ENCODE measurements at places on chromosomes 12 and 14.

- DNase-seq: no peak
These were observed 32.6 kb downstream of the RFLNA start for GRCh38 chr12:124327362-124328043.

- DNase-seq: no peak
These were observed 573 bp downstream of the ARL6IP4 start for GRCh38 chr12:122981036-122981471.

DNA sequence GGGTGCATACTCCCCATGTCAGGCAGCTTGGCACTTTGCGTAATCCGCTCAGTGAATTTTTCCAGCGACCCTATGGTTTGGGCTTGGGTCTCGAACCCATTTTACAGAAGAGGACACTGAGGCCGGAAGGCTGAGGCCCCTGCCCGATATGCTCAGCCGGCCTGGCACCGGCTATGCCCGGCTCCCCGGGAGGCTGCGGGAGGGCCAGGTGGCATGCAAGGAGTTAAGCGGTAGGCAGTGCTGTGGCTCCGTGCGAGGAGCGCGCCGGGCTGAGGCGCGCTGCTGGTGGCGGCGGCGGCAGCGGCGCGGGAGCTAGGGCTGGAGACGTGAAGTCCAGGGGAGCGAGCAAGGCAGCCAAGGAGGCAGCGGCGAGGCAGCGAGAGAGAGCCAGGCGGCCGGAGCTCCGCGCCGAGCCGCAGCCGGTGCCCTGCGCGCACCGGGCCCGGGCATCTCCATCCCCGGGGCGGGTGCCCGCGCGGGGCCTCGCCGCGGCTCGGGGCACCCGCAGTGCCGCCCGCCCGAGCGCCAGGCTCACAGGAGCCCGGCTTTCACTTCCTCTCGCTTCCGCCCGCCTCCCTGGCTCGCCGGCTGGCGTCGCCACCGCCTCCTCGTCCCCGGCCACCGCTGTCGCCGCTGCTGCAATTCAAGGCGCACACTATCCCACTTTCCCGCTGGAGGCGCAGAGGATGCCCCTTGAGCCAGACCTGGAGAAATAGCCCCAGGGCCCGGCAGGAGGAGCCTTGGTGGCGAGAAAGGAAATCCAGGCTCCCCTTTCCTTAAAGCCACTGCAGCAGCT is at the start of gene WSCD2:
TSS of gene WSCD2 (plus strand) at position 272 of the 796 bp plus-strand sequence. CDS start 66,545 bp downstream, outside the sequence.
- DNase-seq: peak; percentile 15

DNA sequence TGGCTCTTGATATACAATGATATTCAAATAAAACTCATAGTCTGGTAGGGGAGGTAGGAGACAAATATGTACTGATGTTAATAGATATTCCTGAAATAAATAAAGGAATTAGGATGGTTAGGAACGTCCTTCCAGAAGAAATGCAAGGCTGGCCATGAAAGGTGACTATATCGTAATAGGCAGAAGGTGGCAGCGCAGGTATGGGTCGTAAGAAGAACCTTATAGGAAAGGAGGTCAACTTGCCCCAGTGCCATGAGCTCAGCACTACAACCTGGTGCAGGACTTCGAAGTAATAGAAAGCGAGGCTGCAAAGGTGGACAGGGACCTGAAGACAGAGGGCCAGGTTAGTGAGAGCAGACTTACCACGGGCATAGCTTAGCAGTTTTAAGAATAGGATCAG is 55.3 kb upstream of the FGD4 start:
- DNase-seq: no peak

- DNase-seq: no peak
These were observed 205.2 kb downstream of the CACNA1C start for GRCh38 chr12:2258025-2258424.

GRCh38 chr12:101772012-101772775 is 32.9 kb upstream of the SYCP3 start:
- DNase-seq: no peak

DNA sequence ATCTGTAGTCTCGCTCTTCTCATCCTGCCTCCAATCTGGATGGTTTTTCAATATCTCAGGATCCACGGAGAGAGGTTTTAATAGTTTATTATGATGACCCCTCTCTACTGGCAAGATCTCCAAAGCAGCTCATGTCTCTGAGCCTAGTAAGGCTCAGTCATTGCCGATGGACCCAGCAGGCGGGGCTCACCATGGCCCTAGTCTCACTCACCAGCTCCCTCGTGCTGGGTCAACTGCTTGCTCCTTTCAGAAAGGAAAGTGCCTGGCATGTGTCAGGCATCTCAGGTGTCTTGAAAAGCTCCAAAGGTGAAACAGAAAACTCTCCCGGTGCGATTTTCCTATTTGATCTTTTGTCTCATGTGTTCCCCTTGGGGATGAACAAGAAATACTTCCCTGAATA is 179.0 kb downstream of the CALM1 start:
- no peak for DNase-seq

GRCh38 chr14:93862265-93862664 is 64.9 kb upstream of the FAM181A start:
- DNase-seq: no peak

DNA sequence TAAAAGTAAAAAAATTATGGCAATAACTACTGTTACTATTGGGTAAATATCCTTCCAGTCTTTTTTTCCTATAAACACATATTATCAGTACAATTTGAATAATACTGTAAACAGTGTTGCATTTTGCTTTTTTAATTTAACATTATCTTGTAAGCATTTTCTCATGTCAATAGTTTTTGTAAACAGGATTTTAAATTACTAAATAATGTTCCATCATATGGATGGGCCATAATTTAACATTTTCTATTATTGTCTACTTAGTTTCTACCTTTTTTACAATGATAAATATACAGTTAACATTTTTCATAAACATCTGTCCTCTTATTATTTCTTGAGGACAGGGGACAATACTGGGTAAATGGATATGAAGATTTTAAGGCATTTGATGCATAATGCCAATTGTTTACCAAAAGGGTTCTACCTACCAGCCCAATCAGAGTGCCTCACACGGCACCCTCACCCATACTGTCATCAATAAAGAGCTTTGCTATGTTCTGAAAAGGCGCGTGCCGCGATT is 759 bp upstream of the ACVR1B start:
- no peak for DNase-seq

GRCh38 chr12:19909418-19909817 is 458.9 kb upstream of the PDE3A start:
- no peak for DNase-seq

- DNase-seq: no peak
These were observed 174.4 kb downstream of the PTPRO start for GRCh38 chr12:15496738-15497137.

DNA sequence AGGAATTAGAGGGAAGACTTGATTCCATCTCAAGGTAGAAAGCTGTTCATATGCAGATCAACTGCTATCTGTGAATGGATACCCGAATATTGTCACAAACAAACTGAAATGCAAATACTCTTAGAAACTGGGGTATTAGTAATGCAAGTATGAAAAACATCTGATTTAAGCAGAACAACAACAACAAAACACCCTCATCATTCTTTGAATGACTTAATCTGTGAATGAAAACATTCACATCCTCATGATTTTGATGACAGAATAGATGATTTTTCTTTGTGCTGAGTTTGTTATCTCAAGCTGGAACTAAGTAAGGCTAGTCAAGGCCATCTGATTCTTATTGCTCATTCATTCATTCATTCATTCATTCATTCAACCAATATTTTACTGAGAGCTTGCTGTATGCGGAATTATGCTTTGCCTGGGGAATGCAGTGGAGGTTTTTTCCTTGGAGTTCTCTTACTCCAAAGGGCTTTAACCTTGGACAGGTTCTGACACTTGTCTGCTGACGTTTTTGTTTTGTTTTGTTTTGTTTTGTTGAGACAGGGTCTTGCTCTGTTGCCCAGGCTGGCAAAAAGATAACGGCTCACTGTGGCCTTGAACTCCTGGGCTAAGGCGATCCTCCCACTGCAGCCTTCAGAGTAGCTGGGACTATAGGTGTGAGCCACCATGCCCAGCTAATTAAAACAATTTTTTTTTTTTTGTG is 23.3 kb downstream of the OR10G3 start:
- DNase-seq: no peak

DNA sequence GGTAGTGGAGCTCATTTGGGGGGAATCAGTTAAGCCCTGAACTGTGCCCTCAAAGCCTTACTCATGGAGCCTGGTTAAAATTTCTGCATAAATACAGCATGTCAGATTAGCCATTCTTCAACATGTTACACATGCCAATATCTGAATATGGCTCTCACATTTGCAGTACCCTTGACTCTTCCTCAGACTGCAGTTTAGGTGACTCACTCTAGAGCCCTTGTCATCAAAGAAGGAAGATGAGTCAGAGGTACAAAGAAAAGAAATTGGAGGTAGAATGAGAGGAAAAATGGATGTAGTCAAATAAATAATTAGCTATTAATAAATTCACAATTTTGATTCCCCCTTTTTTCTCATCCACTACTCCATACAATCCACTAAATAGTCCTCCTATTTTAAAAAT is 23.6 kb upstream of the OR4K2 start:
- DNase-seq: no peak

DNA sequence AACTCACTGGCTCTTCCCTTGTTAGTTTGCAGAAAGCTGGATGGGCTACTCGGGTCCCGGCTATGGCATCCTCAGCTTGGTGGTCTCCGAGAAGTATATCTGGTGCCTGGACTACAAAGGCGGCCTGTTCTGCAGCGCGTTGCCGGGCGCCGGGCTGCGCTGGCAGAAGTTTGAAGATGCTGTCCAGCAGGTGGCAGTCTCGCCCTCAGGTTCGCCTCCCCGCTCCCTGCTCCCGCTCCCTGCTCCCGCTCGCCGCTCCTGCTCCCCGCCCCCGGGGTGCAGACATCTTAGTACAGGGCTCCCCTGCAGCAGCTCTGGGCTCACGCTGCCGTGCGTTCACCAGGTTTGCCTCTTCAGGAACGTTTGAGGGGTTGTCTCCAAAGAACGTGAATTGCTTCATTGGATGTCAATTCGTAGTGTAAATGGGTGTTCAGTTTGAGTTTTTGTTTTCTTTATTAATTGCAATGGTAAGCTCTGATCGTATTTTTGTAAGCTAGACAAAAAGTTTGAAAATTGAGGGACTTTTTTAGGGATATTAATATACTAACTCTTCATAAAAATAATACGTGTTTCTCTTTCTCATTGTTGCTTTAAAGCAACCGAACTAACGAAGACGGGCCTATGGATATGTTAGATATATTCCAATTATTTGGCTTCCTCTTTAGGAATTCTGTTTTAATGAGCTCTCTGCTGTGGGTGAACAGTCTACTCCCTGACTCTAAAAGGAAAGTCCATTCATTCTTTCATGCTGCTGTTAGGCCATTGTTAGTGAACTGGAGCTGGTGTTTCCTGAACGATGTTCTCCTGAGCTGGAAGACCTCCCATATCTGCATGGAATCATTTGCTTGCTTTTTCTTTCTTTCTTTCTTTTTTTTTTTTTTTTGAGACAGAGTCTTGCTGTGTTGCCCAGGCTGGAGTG is 71.3 kb downstream of the ANKRD9 start:
- peak; percentile 90 for DNase-seq

DNA sequence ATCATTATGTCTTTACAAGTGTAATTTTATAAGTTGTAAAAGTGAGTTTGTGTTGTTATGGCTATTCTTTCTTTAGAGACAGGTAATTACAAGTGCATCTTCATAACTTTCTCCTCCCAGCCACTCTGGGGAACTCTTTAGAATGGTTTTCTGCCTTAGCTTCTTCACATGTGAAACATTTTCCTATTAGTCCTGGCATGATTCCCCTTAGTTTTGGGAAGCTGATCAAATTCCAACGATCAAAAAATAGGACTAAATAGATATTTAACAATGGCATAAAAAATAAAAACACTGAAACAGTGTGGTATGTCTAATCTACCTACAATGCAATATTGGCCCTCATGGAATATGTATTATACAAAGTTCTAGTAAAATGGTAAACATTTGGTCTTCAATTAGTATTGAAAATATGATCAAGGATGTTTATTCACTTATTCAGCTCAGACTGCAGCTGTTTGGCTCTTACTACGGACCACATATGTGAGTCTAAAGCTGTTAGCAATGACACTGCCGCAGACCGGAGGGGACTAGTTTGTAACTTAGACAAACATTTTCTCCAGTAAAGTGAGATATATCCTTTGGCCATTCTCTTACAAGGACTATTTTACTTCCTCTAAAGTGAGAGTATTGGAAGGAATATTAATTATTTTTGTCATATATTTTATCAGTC is 890.8 kb upstream of the USP15 start:
- no peak for DNase-seq

All from NCI-H2081 (cell line).